ENCODE measurements at places on chromosomes 12 and 14.
A peak's percentile ranks its signal among the peaks of the same experiment; 100 is the strongest.

DNA sequence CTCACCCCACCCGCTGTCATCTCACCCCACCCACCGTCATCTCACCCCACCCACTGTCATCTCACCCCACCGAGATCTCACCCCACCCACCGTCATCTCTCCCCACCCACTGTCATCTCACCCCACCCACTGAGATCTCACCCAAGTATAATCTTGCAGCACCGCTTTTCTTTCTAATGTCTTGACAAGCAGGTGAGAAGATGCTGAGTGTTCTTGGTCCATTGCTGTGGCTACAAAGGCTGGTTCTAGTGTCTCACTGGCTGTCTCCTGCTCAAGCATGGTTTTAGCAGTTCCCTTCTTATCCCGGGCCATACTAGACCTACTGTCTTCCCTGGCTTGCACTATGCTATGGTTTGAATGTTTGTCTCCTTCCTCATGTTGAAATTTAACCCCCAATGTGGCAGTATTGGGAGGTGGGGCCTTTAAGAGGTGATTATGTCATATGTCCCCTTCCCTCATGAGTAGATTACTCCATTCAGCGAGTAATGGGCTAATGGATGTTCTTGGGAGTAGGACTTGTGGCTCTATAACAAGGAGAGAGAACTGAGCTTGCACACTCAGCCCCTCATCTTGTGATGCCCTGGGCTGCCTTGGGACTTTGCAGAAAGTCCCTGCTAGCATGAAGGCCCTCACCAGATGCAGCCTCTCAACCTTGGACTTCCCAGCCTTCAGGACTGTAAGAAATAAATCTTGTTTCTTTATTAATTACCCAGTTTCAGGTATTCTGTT is 47.7 kb upstream of the PPP2R5C start:
- no peak for DNase-seq

GRCh38 chr12:46303039-46303666 is 34.3 kb upstream of the SLC38A1 start:
- peak; percentile 26 for DNase-seq

GRCh38 chr12:20601668-20602280 is 93.4 kb upstream of the SLCO1C1 start:
- DNase-seq: peak; percentile 59

GRCh38 chr12:12265571-12266388 is 1.1 kb downstream of the LRP6 start:
- DNase-seq: no peak

- DNase-seq: no peak
Observed at GRCh38 chr12:53498235-53498630, 1.0 kb downstream of the MAP3K12 start.

- no peak for DNase-seq
Observed at GRCh38 chr12:92556141-92556540, 146.6 kb upstream of the PLEKHG7 start.

DNA sequence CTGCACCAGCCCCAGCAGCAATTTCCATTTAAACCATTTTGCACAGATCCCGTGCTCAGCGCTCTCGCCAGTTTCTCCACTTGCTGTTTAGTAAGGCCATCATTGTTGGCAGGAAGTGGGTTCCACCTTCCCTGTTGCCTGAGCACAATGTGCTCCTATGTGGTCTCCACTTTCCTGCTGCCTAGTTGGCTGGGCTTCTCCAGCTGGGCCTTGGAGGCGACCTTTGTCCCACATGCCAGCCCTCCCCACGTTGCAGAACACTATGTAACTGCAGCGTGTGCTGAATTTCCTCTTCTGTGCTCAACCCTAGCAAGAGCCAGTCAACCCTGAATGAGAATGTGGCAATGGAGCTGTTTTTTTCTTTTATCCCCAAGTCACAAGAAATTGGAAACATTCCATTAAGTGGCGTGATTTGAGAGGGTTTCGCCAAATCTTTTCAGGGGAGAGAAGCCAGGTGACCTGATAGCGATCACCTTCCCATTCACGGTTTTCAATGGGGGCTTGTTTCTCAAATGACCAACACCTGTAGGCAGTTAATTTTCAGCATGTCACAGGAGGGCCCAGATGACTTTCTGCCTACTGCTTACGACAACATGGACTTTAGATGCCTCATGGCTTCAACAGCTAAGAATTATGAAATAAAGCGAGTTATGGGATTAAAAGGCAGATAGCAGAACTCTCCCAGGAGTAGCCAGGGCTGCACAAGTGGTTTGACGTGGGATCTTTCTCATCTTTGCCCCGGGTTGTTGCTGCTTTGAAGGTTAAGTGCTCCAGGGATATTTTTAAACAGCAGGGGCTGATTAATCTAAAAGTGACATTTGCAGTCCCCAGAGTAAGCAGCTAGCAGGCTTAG is at the start of gene ACACB:
ACACB (plus strand) TSS at position 830 of the 853 bp plus-strand sequence. CDS start 22,819 bp downstream, outside the sequence.
- DNase-seq: peak; percentile 56

DNA sequence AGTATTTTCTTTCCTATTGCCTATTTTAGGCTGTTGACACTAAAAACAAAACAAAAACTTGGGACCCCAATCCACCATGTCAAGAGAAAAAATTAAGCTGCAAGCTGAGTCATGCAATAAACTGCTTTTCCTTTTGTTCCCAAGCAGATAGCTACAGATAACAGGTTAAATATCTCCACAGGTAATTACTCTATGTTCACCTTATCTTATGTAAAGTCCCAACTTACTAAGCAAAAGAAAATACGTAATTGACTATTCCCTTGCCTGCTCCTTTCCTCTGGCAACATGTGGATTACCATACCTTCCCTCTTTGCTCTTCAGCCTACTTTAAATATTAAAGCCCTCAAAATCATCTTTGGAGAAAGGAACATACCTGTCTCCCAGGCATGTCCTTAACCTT is 19.2 kb upstream of the COX16 start:
- DNase-seq: no peak

- peak; percentile 54 for DNase-seq
Observed at GRCh38 chr12:114444422-114445279, 38.7 kb upstream of the TBX5 start.

DNA sequence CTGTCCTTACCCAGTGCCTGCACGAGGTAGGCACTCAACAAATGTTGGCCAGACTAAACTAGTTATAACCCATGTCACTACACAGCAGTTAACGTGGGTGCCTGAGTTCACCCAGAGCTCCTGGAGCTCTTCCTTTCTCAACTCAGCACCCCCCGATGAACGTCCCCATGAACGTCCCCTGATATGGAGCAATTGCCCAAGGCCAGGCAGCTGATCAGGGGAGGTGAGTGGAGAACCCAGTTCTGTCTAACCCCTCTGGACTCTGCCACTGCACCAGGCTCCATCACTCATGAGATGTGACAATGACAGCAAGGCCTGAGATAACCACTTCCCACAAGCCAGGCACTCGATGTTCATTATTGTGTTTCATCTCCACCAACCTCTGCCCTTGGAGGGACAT is 199.0 kb downstream of the BCL11B start:
- no peak for DNase-seq

DNA sequence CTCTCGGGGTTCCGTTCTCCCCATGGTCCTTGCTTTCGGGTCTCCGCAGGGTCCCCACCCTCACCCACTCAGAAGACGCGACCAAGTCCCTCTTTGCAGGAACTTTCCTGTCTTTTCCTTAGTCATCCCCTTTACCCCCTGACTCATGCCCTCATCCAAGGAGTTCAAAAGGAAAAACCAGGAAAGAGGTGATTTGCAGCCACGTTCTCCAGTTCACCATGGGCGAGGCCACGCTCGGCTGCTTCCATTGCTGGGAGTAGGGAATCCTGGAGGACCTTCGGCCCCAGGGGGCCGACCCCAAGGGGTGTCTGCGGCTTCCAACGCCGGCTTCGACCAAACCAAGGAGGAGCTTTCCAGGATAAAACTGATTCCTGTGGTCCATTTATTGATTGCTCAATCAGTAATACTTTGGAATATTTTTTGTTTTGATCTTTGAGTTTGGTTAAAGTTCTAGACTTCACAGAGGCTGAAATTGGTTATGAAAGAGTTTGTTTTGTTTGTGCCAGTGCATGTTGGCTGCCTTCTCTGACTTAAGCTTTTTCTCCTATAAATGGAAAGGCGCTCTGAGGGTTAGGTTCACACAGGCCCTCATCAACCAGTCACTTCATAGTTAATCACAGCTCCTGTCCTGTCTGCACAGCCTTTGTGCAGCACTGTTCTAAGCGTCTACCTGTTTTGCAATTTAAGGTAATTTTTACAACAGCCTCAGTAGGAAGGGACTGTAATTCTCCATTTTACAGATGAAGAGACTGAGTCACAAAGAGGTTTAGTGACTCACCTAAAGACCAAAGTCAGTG is 827 bp downstream of the ALDH2 start:
- DNase-seq: no peak

GRCh38 chr14:73227812-73228781 is 9.2 kb upstream of the PAPLN start:
- peak; percentile 72 for DNase-seq

DNA sequence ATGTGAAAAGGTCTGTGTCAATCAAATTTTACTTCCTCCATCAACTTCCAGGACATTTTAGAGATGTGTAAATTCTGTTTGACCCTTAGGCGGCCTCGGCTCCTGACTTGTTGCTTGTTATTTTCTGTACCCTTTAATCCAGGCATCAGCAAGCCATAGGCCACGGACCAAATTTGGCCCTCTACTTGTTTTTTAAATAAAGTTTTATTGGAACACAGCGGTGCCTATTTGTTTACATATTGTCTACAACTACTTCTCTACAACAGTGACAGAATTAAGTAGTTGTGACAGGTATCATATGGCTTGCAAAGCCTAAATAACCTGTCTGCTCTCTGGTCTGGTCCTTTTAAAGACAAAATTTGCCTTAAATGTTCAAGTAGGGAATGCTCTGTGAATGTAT is 132.1 kb downstream of the AACS start:
- DNase-seq: no peak

DNA sequence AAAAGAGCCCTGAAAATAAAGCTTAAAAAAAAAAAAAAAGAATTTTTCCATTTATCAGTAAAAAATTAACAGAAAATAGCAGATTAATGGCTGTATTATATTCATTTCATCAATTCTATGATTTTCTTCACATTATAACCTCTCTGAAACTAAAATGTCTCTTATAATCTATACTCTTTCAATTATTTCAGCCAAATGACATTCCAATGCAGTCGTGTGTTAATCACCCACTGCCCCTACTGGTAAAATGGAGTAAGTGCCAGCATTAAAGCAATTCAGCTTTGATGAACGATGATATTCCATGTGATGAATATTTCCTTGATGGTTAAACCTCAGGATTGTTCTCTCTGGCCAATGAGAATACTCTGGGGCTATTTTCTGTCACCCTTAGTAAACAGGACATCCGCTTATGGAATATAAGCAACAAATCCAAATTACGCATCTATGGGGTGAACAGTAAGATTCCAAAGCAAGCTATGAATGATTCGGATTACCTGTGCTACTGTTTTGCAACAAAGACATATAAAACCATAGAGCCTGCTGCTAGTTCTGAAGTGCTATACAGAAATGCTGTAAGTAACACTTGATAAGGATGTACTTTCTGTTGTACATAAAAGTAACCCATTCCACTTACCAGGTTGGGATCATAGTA is 20.3 kb upstream of the SYCP3 start:
- peak; percentile 53 for DNase-seq

DNA sequence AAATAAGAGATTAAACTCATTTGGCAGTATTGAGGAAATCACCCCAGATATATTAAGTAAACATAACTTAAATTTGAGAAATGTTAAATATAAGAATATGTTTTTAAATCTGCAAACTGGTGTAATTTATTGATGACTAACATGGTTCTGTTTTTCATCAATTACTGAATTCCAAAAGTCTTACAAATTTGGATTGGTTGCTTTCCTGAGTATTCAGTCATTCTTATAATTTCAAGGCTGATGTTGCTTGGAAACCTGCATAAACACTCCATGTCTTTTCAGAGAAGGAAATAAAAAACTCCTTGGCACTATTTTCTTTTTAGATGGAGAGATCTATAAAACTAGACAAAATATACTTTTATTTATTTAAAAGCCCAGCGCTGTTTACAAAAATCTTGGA is 71.7 kb downstream of the NOVA1 start:
- peak; percentile 37 for DNase-seq

DNA sequence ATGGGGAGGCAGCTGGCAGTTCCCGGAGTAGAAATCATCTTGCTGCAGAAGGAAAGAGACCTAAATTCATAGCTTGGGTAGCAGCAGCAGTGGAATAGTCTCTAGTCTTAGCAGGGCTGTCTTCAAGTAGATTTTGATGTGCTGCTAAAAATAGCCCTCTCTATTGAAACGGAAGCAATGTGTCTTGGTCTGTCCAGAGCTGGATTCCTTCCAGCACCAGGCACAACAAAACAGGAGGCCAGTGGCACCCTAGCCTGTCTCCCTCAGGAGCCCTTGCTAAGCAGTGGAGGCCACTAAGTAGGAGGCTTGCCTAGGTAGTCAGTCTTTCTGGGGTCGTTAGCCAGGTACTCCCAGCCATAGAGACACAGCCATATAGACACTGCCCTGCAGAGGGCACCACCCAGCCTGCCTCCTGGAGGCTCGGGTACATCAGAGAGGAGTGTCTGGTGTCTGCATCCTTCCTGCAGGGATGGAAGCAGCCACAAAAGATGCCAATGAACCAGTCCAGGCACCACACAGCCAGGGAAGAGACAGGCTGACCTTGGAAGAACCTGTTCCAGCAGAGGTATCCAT is 97.5 kb downstream of the CRACR2A start:
- peak; percentile 46 for DNase-seq

GRCh38 chr14:22159957-22160356 is 429.1 kb downstream of the DAD1 start:
- DNase-seq: no peak

DNA sequence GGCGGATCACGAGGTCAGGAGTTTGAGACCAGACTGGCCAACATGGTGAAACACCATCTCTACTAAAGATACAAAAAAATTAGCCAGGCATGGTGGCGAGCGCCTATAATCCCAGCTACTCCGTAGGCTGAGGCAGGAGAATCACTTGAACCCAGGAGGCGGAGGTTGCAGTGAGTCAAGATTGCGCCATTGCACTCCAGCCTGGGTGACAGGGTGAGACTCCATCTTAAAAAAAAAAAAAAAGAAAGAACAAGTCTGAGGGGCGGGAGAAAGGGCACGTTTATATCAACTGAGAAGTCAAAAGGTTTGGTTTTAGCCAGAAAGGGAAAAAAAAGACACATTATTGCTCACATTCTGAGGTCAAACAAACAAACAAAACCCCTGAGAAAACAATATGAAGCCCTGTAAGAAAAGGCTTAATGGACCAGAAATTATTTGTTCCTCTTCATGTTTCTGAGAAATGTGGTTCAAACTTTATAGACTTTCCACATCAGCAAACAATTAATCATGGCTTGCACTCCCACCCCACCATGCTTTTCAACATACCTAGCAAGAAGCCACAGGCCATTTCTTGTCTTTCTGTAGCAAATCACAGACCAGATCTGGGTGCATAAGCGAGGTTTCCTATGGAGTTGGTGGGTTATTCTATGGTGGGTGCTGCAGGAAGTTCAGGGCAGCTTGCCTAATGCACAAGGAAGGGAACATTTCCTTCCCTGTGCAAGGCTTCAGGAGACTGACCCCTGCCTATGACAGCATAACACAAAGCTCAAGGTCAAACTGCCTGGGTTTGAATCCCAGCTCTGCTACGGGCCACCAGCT is 80.1 kb downstream of the SSPN start:
- DNase-seq: no peak

- no peak for DNase-seq
Observed at GRCh38 chr14:56515739-56516138, 63.9 kb upstream of the TMEM260 start.
